ENCODE measurements at places on chromosomes 7 and 10.

- DNase-seq = no peak
These were observed 37.2 kb upstream of the SLC35G1 start for GRCh38 chr10:93856349-93857145.

- DNase-seq = no peak
These were observed 14.4 kb downstream of the NUDT1 start for GRCh38 chr7:2256306-2257045.

DNA sequence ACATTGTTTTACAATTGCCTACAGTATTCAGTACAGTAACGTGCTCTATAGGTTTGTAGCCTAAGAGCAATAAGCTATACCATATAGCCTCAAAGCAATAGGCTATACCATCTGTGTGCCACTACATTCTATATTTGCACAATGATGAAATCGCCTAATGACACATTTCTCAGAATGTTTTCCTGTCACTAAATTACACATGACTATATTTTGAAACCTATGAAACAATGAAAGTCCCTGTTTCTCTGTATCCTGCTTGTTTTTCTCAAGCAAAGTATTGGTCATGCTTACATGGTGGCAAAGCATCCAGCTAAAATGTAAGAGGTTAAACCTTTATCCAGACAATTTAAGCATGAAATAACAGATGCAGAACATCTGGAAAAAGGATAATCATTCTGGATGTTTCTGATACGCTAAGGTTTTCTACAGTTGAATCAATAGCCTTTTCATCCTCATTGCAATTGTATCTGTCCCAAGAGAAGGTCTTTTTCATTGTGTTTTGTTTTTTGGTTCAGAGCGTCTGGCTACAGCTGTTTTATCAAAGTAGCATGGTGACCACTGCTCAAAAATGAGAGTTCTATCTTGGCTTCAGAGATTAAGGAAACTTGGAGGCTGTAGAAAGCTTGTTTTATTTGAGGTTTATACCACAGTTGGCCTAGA lies 81.7 kb downstream of the CSTF2T start:
- DNase-seq = no peak

DNA sequence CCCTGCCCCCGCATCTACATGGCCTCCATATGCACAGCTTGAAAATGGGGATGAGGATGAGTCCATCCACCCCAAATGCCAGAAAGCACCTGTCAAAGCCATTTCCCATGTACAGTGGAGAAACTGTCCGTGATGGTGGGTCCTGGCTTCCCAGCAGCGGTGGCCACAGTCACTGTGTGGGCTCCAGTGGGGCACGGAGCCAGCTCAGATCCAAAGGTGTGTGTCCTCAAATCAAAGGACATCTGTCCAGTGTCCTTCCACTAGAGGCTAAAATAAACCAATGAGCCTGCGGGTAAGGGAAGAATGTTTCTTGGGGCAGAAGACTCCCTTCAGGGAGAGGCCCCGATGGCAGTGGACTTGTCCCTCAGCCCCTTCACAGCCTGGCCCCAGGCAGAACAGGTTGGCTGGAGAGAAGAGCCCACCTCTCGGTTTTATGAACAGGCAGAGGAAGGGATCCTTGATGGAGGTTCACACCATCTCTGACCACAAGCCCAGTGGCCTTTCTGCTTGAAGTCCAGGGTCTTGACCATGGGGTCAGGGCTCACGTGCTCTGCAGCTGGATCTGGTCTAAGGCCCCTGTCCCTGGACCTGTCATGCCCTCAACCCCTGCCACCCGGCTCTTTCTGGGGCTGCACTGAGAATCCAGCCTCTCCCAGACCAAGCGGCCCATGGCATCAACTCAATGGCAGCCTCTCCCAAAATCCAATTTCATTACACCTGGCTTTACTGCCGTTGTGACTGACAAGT lies 106.9 kb downstream of the TCERG1L start:
- no peak for DNase-seq

- no peak for DNase-seq
These were observed 93.0 kb downstream of the PTPRN2 start for GRCh38 chr7:158494643-158495042.

DNA sequence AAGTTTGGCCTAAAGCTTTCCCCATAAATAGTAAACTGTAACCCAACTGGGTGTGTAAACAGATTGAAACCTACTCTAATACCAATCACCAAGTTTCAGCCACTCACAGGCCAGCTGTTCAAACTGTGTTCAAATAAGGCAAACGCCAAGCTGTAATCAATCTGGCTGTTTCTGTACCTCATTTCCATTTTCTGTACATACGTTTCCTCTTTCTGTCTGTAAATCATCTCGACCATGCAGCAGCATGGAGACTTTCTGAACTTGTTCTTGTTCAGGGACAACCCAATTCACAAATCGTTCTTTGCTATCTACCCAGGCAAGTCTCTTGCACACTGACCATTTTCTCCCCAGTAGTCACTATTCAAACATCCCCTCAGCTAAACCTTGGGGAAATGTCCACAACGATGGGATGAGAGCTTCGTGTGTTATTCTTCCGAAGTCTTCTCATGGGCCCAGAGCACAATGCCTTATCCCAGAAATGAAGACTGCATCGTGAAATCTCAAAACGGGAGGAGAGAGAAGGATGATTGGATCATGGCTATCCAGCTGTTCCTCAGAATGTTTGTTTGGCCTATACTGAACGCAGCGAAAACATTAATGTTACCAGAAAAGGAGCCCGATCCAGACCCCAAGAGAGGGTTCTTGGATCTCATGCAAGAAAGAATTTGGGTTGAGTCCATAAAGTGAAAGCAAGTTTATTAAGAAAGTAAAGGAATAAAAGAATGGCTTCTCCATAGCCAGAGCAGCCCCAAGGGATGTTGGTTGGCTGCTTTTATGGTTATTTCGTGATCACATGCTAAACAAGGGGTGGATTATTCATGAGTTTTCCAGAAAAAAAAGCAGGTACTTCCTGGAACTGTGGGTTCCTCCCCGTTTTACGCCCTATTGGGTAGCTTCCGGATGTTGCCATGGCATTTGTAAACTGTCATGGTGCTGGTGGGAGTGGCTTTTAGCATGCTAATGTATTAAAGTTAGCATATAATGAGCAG lies 86.2 kb downstream of the SLC16A9 start:
- no peak for DNase-seq

DNA sequence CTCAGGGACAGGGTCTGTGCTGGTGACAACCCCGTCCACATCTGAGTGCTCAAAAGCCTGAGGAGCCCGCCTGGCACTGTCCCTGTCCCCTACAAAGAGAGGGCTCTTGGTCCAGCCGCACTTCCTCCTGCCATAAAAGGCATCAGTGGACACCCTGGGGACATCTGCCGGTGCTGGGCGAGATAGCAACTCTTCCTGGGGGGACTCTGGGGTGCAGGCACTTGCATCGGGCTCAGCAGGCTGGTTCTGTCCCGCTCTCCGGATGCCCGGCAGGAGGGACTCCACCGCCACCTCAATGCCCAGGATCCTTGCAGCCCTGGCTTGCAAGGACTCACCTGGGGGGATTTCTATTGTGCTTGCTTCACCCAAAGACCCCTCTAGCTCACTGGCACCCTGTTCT lies 32.8 kb downstream of the JCAD start:
- DNase-seq = no peak

GRCh38 chr7:2523941-2524807 lies 4.6 kb downstream of the LFNG start:
- no peak for DNase-seq

DNA sequence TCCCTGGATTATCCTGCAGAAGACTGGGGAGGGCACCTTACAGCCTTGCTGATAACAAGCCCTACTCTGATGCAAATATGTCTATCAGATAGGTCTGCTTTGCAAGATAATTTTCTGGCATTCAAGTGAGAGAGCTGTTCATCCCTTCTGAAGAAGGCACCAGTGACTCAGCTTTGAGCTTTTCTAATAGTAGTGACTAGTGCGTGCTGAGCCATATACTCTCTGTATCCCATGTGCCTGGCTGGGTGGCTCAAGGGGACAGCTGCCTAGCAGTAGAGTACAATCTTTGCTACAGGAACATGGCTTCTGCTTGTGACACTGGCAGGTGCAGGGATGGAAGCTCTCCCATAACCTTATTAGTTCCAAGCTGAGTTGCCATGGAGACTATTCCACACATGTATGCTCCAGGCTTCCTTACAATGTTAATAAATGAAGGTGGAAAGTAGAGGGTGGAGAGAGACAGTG lies 35.0 kb upstream of the ABCB4 start:
- DNase-seq = no peak

DNA sequence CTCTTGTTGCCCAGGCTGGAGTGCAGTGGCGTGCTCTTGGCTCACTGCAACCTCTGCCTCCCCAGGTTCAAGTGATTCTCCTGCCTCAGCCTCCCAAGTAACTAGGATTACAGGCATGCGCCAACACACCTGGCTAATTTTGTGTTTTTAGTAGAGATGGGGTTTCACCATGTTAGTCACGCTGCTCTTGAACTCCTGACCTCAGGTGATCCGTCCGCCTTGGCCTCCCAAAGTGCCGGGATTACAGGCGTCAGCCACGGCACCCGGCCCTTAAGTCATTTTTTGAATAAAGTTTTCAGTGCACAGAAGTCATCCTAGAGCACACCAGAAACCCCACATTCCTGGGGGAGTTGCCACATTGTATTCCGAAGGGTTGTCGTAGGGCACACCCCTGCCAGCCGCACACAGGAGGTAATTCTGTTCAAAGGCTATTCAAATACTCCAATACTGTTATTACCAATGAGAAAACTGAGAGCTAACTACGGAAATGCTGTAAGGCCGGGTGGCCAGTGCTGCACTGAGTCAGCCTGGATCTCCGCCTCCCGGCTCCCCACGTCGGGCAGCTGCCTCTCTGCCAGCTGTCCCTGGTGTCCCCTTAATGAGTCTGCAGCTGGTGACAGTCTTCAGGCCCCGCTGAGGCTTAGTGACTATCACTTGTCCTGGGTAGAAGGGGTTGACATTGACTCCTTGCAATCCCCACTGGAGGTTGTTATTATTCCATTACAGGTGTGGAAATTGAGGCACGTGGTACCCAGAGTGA lies 8.6 kb upstream of the RFC2 start:
- no peak for DNase-seq

GRCh38 chr10:69665474-69666320 lies 35.6 kb downstream of the FAM241B start:
- no peak for DNase-seq

DNA sequence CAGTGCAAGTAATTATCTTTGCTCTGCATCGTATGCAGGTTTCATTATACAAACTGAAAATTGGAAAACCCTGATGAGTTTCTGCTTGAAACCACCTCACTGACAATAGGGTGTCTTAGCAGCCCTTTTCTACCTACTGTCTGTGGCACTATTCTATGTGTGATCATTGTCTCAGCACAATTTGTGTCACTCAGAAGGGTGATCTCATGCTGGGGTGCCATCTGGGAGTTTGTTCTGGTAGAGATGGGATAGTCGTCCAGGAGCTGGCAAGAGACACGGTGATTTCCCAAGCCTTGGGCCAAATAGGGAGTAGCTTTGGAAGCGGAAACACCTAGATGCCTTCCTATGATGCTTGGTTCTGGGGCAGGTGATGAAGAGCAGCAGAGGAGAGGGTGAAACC lies 186.3 kb downstream of the FRMD4A start:
- DNase-seq = no peak

DNA sequence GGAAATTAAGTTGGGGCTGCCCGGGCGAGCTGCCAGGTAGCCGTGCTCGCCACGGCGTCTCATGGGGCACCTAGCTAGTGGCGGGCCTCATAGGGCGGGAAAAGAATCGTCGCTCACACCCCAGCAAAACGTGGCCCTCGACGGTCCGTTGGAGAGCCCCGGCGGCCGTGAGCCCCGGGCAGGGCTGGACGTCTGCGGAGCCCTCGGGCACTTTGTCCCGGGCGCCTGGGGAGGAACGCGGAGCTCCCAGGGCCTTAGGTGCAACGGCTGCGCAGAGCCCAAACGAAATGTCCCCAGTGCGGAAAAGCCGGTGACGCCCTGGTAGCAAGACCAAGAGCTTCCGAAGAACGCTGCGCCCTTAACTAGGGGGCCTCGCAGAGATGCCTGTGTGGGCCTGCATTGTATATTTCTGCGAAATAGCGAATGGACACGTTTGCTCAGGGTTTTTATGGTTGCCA lies 866 bp upstream of the SFMBT2 start:
- no peak for DNase-seq

DNA sequence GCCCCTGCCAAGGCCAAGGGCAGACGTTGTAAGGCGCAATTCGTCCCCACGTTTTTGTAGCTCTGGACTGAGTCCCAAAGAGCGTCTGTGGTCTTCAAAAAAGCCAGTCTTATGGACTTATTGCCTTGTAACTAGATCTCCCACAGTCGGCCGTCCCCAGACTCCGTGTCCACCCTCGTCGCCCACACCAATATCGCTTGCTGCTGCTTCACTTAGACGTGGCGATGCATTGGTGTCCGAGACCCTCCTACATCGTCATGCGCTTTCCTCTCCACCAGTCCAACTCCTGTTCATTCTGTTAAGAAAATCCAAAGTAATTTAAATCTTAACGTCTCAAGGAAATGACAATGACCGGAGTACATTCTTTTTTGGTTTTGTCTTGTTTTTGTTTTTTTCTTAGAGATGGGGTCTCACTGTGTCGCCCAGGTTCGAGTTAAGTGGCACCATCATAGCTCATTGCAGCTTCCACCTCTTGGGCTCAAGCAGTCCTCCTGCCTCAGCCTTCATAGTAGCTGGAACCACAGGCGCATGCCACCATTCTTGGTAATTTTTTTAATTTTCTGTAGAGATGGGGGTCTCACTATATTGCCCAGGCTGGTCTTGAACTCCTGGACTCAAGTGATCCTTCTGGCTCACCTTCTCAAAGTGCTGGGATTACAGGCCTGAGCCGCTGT lies 851 bp downstream of the KIFBP start:
- DNase-seq = no peak

GRCh38 chr7:111290982-111291381 lies 200.1 kb downstream of the LRRN3 start:
- DNase-seq = no peak

GRCh38 chr7:25565949-25566348 lies 337.7 kb upstream of the NPVF start:
- DNase-seq = peak; percentile 37

- no peak for DNase-seq
These were observed 21.6 kb downstream of the NT5C3A start for GRCh38 chr7:33040803-33041516.

DNA sequence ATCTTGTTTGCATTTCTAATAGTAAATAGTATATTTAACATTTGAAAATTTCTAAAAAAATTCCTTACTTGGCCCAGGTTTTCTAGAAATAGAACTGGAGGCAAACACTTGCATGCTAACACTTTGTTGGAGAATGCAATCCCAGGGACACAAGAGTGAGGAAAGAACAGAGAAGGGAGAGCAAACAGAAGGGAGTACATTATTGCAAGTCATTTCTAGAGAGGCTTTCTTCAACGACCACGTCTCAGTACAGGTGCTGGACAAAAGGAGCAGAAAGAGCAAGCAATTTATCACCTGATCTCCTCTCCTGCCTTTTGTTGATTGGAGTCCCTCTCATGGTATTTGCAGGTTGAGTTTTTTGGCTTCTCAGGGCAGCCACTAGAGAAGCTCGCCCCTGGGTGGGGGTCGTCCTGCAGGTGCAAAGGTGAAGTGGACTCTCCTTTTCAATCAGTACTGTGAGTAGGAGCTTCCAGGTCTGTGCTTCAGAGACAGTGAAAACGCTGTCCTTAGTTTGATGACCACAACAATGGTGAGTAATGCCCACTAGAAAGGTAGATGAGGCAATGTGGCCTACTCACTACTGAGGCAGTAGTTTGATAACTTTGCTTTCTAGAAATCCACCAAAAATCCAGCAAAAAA lies 5.2 kb downstream of the CPED1 start:
- no peak for DNase-seq

- DNase-seq = no peak
These were observed 451.9 kb downstream of the DPP6 start for GRCh38 chr7:154503962-154504550.

Data from GOT3 (cell line).